Bronchial smooth muscle cell (primary cell): ENCODE measurements at places on chromosomes 11 and 22. TPM values are rescaled to one million over a fixed set of nuclear protein-coding genes. Genes with fewer than 3 reads are reported as not detected.

Gene OR52I2
- not detected in 2 replicates for total RNA-seq

Gene MCHR1
- 0.63 and 2.9 TPM in 2 replicates for total RNA-seq

Gene PTPN5
- total RNA-seq, result not detected in 2 replicates

Gene C11orf91
- total RNA-seq, result not detected in 2 replicates

Gene SHISAL1
- total RNA-seq, result 1.6 and 5.8 TPM in 2 replicates

Gene ZMAT5
- total RNA-seq, result 17.4 and 20.3 TPM in 2 replicates

Gene NLRP6
- total RNA-seq, result under 0.01 TPM in 1 of 2 replicates, not detected in the other

Gene GAL
- 0.09 and 0.47 TPM in 2 replicates for total RNA-seq

Gene BRSK2
- 0.16 and 0.86 TPM in 2 replicates for total RNA-seq

Gene MAPK12
- 26.0 and 26.6 TPM in 2 replicates for total RNA-seq

Gene INSC
- 0.79 TPM in 1 of 2 replicates, not detected in the other for total RNA-seq

Gene FXYD2
- 0.09 and 0.16 TPM in 2 replicates for total RNA-seq

Gene BIRC3
- 0.47 and 1.5 TPM in 2 replicates for total RNA-seq

Gene PHLDB1
- 58.5 and 89.3 TPM in 2 replicates for total RNA-seq

Gene MN1
- 4.6 and 9.3 TPM in 2 replicates for total RNA-seq
